Right cardiac atrium (tissue), 5 donors: ENCODE measurements at places on chromosomes 1 and 21. TPM values are rescaled to one million over a fixed set of nuclear protein-coding genes. Genes with fewer than 3 reads are reported as not detected.

Gene NUP210L
- polyA plus RNA-seq = not detected

Gene TMEM81
- 2.6 TPM for polyA plus RNA-seq

Gene OR6K3
- not detected for polyA plus RNA-seq

Gene CLDN17
- not detected for polyA plus RNA-seq

Gene PSEN2
- 15.4 TPM for polyA plus RNA-seq

Gene ANKRD35
- 1.4 TPM for polyA plus RNA-seq
